ENCODE measurements at places on chromosomes 3 and 15.
A peak's percentile ranks its signal among the peaks of the same experiment; 100 is the strongest.

DNA sequence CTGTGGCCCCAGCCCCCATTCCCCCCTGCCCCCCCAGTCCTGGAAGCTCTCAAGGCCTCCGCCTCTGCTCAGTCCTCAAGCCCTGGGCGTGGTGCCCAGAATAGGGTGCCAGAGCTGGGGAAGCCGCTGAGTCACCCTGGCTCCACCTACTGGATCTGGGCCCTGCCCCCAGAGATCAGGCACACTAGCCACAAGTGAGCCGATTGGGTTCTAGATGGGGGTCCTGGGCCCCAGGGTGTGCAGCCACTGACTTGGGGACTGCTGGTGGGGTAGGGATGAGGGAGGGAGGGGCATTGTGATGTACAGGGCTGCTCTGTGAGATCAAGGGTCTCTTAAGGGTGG lies 5.7 kb downstream of the EIF4G1 start:
- no peak for DNase-seq

GRCh38 chr3:111194048-111194447 lies 122.4 kb downstream of the NECTIN3 start:
- no peak for DNase-seq

- DNase-seq, result no peak
Observed at GRCh38 chr3:23752126-23752525, 53.6 kb upstream of the UBE2E1 start.

- DNase-seq, result no peak
Observed at GRCh38 chr3:128323206-128324081, 143.2 kb downstream of the DNAJB8 start.

- peak; percentile 71 for DNase-seq
Observed at GRCh38 chr15:78618490-78618934, 2.3 kb downstream of the CHRNA3 start.

DNA sequence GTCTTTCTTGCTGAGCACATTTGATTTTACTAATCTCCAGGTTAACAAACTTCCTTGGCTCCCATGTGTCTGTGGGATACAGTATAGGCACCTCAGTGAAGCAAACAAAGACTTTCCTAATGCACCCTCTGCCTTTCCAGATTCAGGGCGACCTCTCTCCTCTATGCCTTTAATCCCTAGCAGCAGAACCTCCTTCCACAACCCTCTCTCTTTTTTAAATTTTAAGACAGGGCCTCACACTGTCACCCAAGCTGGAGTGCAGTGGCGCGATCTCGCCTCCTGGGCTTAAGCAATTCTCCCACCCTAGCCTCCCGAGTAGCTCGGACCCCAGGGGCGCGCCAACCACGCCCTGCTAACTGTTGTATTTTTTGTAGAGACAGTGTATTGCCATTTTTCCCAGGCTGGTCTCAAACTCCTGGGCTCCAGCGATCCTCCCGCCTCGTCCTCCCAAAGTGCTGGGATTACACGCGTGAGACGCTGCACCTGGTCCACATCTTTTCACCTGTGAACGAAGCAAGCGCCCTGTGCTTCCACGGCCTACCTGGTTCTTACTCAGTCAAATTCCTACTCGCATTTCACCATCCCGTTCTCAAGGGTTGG lies 1.7 kb upstream of the HACD3 start:
- no peak for DNase-seq

DNA sequence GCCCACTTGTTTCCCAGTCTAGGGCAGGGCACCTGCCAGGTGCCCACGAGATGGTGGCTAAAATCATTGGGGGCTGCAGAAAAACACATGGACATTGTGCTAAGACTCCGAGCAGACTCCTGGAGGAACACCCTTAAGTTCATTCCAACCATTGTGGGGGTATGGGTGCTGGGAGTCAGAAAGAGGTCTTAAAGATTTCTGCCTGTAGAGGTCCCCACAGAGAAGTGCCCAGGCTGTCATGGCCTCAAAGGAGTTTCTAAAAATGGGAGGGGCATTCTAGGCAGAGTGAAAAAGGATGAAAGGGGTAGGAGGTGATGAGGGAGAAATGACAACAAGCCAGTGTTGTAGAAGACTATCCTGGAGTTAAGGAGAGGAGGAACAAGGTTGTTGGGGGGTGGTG lies 17.1 kb downstream of the RBP1 start:
- DNase-seq, result no peak
